GM04504 (cell line): ENCODE measurements at places on chromosomes 1 and 21.
A peak's percentile ranks its signal among the peaks of the same experiment; 100 is the strongest.

DNA sequence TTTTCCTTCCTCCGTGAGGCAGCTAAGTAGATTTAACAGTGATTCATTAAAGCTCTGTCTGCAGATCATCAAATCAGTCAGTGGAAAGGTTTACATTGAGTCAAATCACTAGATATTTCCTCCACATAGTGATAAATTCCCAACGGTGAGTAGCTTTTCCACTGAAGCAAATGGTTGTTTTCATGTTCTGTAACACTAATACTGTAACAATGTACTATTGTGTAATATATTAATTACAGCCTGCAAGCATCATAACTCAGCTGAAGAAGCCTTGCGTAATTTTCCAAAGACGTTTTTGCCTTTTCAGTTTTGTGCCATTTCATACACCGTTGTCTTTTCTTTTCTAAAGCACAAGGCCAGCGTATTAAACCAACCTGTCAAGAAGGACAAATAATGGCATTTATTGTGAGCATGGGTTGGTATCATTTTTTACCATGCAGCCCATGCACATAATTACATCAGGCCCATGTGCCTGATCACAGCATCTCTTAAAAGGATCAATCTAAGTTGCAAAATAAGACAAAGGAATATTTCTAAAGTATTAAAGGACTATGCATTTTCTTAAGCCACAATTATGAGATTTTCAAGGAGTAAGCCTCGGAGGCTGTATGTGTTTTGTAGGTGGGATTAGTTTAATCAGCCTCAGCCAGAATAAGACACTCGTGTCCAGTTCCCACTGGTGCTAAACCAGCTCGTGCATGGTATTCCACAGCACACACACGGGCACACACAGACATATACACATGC, 16.7 kb upstream of the PDE9A start:
- peak; percentile 30 for DNase-seq

DNA sequence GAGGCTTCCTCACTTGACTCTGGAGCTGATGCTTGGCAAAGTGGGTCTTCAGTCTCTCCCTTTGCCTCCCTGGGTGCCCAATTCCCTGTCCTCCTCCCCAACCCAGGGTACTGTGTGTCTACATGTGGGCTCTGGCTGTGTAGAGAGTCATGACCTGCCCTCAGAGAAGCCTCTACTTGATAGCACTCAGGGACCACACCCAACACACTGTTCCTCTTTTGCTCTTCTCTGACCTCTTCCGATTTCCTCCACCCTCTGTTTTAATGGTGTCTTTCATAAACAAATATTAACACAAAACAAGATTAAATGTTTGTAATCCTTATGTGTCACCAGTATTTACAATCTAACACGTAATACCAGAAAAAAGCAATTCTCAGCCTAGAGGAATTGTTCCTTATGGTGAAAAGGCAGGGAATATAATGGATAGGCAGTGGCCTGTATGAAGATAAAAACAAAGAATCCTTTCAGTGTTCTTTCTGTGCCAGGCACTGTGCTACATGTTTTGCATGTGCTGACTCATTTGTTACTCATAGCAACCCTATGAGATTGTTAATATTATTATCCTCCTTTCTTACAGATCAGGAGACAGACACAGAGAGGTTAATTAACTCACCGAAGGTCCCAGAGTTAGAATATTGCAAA, 58.2 kb downstream of the HSD3B1 start:
- DNase-seq = no peak

- no peak for DNase-seq
Measured at GRCh38 chr1:101216623-101217022, 20.2 kb upstream of the S1PR1 start.

DNA sequence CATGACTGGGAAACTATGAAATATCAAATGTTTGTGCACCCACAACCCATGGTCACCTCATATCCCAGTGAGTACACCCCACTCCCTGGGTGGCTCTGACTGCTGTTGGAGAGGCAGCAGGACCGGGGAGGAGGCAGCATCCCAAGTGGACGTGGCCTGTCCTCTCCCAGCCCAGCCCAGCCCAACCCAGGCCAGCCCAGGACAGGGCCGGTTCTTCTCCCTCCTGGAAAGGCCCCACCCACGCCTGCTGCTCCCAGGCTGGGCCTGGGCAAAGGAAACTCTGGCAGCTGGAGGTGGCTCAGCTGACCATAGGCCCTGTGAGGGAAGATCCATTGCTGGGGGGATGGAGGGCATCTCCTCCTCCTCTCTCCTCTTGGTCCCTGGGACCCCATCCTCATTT, 19.1 kb downstream of the MATN1 start:
- DNase-seq = peak; percentile 55

- peak; percentile 82 for DNase-seq
Measured at GRCh38 chr1:70779571-70779970, 268.0 kb downstream of the PTGER3 start.

DNA sequence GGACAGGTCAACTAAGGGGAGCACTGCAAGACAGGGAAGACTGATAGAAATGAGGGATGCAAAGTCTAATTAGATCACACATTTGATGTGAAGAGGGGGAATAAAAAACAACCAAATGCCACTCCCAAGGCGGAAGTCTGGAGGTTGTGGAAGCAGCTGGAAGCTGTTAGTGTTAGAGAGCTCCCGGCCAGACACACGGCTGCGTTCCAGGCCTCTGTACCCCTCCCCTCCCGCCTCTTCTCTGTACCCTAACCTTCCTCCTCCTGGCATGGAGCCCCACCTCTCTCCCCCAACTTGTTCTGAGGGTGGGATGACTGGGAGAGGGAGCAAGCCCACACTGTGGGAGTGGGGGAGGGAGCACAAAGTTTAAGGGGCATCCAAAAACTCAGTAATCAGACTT, 67.0 kb downstream of the PLEKHA6 start:
- DNase-seq = no peak

- DNase-seq = peak; percentile 6
Measured at GRCh38 chr1:197619008-197619640, 156.2 kb downstream of the DENND1B start.

DNA sequence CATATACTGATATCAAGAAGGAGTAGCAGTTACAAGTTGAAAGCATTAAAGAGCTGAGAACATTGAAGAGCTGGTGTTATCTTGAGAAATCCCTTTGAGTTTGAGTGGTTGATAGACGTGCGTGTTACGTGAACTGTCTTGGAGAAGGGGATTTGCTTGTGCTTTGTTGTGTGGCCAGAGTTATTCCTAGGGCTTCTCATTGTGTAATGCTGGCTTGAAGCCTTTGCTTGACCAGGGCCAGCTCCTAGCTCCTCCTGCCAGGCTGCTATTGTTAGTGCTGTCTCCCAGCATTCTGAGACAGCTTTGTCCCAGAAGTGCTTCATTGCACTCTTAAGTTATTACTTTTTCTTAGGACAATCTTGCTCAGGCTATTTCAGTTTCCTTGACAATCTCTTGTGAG, 116.2 kb upstream of the KCNK2 start:
- peak; percentile 62 for DNase-seq

DNA sequence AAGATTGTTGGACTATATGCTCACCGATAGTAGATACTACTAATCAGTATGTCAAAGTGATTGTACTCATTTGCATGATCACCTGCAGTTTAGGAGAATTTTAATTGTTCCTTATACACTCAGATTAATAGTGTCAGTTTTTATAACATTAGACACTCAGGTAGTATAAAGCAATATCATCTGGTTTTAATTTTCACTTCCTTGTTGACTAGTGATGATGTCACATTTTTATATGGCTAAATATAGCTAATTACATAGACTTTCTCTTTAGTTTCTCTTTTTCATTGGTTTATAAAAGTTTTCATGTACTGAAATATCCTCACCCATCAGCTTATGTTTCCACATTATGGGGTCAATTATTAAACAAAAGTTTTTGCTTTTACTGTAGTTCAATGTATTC, 1332.4 kb upstream of the ADGRL2 start:
- DNase-seq = no peak

DNA sequence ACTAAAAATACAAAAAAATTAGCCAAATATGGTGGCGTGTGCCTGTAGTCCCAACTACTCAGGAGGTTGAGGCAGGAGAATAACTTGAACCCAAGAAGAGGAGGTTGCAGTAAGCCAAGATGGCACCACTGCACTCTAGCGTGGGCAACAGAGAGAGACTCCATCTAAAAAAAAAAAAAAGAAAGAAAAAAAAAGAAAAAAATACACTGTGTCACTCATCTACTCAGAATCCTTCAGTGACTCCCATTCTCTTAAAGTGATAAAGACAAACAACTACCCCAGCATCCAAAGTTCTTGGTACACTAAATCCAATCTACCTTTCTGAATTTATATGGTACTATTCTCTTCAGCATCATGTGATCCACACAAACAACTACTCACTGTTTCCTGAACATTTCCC, 40.2 kb upstream of the S1PR1 start:
- DNase-seq = no peak

- DNase-seq = no peak
Measured at GRCh38 chr21:45132841-45133573, 58.6 kb downstream of the ADARB1 start.

DNA sequence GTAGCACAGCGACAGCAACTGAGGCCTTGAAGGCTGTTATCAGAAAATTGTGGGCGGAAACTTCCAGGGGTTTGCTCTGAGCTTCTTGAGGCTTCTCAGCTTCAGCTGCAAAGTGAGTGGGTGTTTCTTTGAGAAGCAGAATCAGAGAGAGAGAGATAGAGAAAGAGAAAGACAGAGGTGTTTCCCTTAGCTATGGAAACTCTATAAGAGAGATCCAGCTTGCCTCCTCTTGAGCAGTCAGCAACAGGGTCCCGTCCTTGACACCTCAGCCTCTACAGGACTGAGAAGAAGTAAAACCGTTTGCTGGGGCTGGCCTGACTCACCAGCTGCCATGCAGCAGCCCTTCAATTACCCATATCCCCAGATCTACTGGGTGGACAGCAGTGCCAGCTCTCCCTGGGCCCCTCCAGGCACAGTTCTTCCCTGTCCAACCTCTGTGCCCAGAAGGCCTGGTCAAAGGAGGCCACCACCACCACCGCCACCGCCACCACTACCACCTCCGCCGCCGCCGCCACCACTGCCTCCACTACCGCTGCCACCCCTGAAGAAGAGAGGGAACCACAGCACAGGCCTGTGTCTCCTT, at the start of gene FASLG:
Gene FASLG, plus strand, starts transcription at position 233 of the 583 bp plus-strand sequence. Its CDS starts 99 bp downstream, at position 332.
- no peak for DNase-seq

- DNase-seq = no peak
Measured at GRCh38 chr1:57017200-57017599, 51.4 kb upstream of the C8B start.

- no peak for DNase-seq
Measured at GRCh38 chr1:156194300-156194652, 372 bp downstream of the SLC25A44 start.

DNA sequence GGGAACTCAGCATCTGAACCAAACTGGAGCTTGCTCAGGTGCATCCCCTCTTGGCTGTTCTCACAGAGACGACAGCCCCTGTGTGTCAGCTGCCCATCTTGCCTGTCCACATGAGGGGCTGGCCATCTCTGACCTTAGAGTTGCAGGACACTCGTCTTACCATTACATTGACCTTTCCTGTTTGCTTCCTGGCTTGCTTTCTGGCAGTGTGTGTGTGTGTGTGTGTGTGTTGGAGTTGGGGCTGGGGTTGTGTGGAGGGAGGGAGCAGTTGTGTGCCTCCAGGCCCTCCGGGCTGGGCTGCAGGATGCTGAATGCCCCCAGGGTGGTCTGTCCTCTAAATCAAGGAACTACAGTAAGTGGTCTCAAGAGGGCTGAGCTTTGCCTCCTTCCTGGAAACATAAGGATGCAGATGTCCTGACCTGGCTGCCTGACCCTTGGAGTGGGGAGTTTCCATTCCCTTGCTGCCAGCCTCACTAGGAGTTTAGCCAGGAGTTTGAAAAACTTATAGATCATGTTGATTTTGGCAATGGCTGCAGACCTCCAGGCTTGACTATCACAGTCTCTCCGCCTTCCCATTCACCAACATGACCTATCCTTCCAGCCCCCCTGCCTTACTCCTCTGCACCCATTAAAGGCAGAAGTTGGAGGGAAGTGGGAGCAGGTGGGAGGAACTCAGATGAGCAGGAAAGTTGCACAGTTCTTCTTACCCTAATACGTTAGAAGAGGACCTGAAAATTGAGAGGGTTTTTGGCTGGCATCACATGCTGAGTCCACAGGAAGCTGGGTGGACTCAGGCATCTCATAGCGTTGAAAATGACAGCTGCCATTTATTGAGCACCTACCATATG, 19.0 kb downstream of the RASSF5 start:
- no peak for DNase-seq

- peak; percentile 63 for DNase-seq
Measured at GRCh38 chr1:109441069-109441468, 14.8 kb upstream of the PSMA5 start.
